ENCODE measurements at places on chromosomes 5 and 9.

DNA sequence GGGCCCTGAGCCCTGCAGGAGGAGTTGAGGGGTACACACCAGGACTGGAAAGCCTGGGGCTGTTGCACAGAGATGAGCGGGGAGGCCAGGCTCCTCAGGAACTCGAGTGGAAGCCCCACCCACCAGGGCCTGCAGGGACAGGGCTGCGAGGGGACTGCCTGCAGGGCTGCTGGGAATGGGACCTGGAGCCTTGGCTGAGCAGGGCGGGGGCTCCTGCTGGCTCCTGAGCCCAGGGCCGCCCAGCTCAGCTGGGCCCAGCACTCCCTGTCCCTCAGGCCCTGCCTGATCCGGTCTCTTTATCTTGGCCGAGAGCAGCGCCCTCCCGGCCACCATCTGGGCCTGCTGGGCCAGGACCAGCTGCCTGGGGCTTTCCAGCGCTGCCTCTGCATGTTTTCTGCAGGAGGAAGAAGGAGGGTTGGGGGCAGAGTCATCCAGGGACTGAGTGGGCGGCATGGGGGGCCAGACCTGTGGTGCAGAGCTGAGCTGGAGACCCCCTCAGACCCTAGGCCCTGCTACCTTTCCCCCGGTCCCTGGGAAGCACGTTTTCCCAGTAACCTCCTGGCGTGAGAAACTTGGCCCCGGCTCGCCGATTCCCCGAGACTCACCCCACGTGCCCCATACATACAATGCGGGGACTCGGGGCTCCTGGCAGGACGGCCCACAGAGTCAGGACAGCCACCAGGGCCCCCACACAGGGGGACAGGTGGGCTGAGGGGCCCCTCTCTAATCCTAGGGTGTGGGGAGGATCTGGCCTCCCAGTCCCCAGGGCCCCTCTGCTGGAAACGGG is 9.4 kb downstream of the LCN12 start:
- peaks cover 79% of the 10 kb centered on the region for H3K27me3 ChIP-seq
- no peak for DNase-seq
- no peak overlapping the region for H3K4me3 ChIP-seq
- no peaks in the 10 kb centered on the region for H3K4me1 ChIP-seq
- H3K27ac ChIP-seq, result no peak overlapping the region

DNA sequence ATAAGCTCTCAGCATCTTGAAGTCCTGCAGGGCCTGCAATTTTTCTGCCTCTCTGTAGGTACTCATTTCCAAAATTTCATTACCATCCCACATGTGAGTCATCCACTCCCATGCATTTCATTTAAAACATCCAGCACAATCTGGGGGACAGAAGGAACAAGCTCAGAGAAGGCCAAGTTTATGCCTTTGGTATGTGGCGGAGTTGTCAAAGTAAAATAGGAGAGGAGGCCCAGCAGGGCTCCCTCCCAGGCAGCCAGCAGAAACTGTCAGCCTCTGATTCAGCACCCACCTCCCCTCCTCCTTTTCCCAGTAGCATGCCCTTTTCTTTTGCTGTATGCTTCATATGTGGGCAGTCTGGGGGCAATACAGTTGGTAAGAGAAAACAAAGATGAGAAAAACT is 126.4 kb upstream of the ZNF366 start:
- no peak overlapping the region for H3K27ac ChIP-seq
- no peaks in the 10 kb centered on the region for H3K27me3 ChIP-seq
- no peak for DNase-seq
- no peaks in the 10 kb centered on the region for H3K36me3 ChIP-seq
- H3K4me3 ChIP-seq, result no peak overlapping the region
- H3K4me1 ChIP-seq, result no peaks in the 10 kb centered on the region

DNA sequence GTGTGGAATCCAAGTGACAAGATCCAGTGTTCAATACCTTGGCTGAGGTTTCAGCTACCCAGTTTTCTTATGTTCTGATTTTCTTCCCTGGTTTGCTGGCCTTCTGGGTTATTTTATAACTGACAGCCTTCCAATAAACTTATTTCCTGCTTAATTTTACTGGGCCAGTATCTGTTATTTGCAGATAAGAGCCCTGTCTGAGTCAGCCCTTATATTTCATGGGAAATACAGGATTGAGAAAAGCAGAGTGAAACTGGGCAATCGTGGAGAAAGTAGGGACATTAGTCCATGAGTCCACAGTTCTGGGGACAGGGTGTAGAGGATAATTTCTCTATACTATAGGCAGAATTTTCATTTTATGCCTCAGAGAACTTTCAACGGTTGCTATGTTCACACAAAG is 32.3 kb downstream of the TMEM167A start:
- no peak overlapping the region for H3K4me3 ChIP-seq
- H3K4me1 ChIP-seq, result no peaks in the 10 kb centered on the region
- no peaks in the 10 kb centered on the region for H3K36me3 ChIP-seq
- no peak for DNase-seq

DNA sequence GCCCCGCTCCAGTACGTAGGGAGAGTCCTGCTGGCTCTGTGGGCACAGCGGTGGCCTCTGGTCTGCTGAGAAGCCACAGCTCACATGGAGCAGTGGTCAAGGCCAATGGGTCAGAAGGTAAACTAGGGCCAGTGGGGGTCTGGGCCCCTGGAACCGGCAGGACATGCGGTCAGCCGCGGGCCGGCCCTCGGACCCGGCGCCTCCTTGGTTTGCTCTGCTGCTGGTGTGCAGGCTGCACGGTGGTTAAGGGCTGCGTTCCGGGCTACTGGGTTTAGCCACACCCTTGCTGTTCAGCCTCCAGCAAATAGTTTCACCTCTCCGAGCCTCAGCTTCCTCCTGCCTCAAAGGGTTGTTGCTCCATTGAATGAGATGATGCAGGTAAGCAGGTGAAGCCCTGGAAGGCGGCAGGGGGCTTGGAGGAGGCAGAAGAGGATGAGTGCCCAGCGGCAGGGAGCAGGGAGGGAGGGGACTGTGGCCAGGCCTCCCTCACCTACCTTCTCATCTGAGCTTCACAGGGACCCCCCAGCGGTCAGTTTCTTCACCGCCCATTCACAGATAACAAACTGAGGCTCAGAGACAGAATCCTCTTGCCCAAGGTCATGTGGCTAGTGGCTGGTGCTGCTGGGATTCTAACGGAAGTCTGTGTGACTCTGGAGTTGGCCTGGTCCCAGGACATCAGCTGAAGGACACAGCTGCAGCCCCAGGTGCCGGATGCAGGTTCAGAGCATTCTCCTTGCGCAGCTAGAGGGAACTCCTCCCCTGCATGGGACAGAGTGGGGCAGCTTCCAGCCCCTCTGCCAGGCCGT is 3.7 kb upstream of the COL5A1 start:
- H3K4me3 ChIP-seq, result no peak overlapping the region
- no peak for DNase-seq
- no peaks in the 10 kb centered on the region for H3K36me3 ChIP-seq
- no peak overlapping the region for H3K27ac ChIP-seq
- peaks cover 87% of the 10 kb centered on the region for H3K27me3 ChIP-seq

- H3K4me3 ChIP-seq, result no peak overlapping the region
- DNase-seq, result no peak
- no peaks in the 10 kb centered on the region for H3K4me1 ChIP-seq
- H3K27ac ChIP-seq, result no peak overlapping the region
- H3K36me3 ChIP-seq, result peaks cover 11% of the 10 kb centered on the region
Measured at GRCh38 chr5:33474931-33475499, 34.2 kb downstream of the TARS1 start.

DNA sequence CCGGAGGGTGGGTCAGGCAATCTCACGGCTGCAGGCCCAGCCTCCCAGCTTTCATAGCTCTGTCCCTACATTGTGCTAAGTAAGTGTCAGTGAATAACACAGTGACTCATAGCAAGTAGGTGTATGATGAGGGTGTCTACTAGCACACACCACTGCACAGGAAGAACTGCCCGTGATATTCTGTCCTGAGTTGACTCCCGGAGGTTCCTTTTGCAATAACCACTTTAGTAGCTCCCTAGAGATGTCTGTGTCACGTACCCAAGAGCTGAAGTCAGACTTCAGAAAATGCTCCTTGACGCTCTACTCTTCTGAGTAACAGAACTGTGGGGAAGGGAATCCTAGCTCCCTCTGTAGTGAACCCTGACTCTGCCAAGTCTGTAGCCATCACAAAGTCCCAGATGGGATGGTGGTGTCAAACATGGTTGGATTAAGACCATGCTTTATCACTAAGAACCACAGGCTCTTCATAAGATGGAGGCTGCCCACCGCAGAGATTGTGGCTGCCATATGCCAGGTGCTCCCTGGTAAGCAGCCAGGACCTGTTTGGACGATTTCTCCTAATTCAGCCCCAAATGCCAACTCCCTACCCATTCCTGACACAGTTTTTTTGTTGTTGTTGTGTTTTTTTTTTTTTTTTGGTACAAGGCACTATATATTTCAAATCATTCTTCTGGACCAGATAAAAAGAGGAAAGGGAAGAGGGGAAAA is 352.6 kb upstream of the PANK3 start:
- no peak for DNase-seq
- H3K4me3 ChIP-seq, result no peak overlapping the region
- no peaks in the 10 kb centered on the region for H3K36me3 ChIP-seq
- no peaks in the 10 kb centered on the region for H3K4me1 ChIP-seq
- H3K27ac ChIP-seq, result no peak overlapping the region

- no peak overlapping the region for H3K4me3 ChIP-seq
- no peak for DNase-seq
- no peak overlapping the region for H3K27ac ChIP-seq
- H3K36me3 ChIP-seq, result no peaks in the 10 kb centered on the region
- H3K27me3 ChIP-seq, result no peaks in the 10 kb centered on the region
Measured at GRCh38 chr5:136006164-136006563, 22.6 kb upstream of the TGFBI start.
